ENCODE measurements at places on chromosomes 4 and X.
A peak's percentile ranks its signal among the peaks of the same experiment; 100 is the strongest.

GRCh38 chr4:109079731-109080130 is 222.7 kb downstream of the COL25A1 start:
- DNase-seq, result no peak

DNA sequence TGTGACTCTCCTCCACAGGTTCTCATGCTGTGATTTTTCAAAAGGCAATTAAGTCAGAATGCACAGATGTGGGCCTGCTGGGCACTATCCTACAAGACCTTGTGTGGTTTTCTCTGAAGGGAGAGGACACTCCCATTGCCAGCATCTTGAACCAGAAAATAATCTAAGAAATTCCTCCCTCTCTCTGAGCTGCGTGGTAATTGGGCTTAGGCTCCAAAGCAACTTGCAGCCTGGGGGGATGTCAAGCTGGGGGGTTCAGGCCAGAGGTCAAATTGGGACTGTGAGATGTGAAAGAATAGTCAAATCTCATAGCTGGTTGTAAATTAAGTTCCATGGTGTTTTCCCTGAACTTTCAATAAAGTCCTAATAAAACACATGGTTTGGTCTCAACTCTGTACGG is 350.6 kb upstream of the SLC7A11 start:
- DNase-seq, result no peak

- no peak for DNase-seq
Measured at GRCh38 chrX:147846676-147847075, 65.0 kb upstream of the FMR1 start.

- DNase-seq, result no peak
Measured at GRCh38 chr4:43709443-43709842, 739.2 kb downstream of the KCTD8 start.

DNA sequence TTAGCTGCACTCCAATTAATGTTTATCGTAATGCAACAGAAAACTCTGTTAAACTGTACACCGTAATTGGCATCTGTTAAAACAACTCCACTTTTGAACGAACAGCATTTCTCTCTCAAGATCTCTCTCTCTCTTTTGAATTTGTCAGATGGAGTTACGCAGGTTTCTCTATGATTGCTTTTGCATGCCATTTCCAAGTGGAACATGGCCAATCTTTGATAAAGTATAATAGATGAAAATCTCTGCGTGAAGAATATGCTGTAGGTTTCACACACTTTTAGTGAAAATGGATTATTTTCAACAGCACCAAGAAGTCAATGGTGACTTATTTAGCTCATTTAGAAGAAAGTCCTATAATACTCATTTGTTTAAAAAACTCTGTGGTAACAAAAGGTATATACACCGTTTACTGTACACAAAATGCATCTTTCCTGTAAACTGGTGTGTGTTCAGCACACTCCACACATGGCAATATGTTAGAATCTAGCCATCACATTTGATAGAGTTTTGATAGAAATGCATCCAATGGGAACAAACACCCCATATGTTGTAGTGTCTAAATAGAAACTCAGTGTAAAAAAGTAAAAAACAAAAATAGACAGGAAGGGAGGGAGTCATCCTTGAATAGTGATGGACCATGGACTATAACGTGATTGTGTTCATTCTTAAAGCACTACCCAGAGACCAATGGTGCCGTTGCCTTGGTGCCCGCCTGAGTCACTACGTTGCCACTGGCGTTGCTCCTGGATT is 5.8 kb upstream of the FGFBP2 start:
- DNase-seq, result no peak

DNA sequence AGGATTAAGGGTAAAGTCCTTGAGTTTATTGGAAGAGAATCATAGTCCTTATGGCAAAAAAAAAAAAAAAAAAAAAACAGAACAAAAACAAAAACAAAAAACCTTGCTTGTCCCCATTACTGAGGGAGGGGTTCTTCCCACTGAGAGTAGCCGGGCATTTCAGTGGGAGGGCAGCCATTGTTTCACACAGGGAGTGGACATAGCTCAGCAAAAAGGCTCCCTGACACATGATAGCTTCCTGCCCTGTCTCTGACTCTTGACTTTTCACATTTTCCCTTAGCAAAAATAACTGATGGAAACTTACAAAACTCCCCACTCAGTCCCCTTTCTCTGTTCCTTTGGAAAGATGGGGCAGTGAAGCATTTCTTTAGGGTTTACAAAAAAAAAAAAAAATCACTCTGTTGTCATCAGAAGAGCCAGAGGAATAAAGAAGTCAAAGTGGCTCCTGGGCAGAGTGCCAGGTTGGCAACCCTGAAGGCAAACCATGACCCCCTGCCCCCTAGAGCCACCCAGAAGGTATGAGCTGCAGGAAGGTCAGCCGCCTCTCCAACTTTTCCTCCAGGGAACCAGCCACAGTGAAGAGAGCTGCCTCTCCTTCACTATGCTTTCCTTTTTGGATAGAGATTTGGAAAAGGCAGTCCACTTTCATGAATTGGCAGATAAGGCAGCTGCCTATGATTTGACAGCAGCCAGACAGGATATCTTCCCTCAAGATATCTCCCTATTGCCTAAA is 170.6 kb downstream of the KDR start:
- DNase-seq, result no peak

DNA sequence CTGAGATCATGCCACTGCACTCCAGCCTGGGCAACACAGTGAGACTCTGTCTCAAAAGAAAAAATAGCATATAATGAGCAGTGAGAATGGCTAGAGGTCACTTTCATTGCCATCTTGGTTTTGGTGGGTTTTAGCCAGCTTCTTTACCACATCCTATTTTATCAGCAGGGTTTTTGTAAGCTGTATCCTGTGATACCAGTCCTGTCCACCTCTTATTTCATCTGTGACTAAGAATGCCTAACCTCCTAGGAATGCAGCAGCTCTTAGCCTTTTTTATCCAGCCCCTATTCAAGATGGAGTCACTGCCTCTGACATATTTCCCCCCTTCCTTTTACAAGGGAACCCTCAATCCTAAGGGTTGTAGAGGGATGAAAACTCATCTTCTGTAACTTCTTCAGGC is 26.1 kb upstream of the IGFBP7 start:
- DNase-seq, result no peak

DNA sequence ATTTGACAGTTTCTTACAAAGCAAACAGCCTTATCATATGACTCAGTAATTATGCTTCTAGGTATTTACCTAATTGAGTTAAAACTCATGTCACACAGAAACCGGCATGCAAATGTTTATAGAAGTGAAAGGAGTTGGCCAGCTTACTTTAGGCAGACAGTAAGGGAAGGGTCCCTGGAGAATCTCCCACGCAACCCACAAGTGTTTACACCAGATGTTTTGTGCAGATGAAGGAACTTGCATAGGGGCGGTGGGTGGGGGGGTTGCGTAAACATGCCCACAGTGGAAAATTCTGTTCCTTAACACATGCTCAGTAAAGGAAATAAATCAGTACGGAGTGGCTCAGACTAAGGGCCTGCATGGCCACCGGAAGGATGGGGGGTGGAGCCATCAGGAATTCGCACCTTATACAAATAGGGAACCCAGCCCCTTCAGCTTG is 330.5 kb upstream of the AADAT start:
- no peak for DNase-seq

DNA sequence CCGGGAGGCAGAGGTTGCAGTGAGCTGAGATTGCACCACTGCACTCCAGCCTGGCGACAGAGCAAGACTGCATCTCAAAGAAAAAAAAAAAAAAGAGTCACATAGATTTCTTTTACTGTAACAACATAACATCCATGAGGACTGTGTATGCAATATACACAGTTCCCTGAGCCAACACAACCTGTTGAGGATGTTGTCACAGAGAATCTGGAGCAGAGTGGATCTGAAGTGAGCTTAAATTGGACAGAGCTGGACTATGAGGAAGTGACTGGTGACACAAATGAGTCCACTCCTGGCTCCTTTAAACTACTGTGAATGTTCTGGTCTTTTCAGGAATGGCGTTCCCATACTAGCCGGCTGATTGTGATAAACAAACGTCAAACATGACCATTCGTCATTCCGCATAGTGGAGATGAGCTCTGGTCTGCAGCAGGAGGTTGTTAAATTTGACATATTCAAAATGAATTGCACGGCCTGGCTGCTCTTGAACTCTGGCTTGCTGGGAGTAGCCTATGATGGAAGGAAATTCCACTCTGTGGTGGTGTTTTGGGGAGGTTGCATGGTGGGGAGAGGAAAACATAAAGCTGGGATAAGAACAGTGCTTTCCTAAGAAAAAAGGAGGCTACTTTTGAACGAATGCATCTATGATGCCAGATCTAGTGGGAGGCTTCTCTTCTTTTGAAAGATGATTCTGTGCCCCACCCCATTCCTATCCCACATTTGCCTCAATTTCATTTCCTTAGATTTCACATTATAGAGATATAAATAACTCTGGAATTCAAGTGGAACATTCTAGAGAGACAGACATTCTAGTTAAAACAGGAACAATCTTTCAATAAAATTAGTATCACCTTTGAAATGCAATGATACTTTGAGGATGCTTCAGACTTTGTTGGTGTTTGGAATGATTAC is 149.5 kb downstream of the SHROOM3 start:
- no peak for DNase-seq

DNA sequence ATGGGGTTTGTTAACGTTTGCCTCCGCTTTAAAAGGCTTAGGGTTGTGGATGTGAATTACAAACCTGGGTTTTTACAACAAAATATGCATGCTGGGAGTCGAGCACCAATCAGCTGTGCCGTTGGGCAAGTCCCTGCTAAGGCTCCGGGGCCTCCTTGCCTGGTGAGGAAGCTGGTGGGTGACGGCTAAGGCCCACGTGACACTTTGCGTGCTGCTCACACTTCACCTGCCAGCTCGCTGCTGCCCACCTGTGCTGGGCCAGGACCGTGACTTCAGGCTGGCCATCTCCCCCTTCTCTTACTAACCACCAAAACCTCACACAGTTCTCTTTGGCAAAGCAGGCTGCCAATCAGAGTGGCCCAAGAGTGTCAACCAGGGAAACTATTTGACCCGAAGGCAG is 178.3 kb downstream of the AFAP1 start:
- no peak for DNase-seq

DNA sequence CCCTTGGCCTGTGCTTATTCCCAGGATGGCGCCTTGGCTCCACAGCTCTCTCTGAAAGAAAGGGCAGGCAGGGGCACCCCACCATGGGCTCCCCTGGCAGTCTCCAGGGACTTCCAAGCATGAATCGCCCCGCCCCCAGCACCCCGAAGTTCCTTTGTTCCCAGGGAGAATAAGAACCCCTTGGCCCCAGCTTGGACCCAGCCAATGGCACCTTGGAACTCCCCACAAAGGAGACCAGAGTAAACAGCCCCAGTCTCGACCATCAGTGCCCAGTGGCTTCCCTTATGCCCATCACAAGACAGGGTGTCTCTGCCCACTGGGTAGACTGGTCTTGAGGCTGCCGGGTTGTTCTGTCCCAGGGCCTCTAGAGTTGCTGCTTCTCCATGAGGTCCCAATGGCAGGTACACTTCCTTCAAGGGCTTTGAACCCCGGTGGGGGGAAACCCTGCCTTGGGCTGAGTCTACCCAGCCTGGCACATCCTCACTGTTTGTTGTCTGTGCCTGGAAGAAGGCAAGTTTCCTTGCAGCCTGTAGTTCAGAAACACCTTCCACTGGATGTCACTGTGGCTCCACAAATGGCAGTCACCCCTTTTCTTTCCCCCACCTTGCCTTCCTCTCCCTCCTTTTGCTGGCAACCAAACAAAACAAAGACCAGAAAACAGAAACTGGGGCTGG is 30.8 kb downstream of the NBDY start:
- no peak for DNase-seq

- DNase-seq, result no peak
Measured at GRCh38 chrX:2549876-2550275, 49.1 kb upstream of the DHRSX start.

GRCh38 chr4:149194061-149194460 is 621.6 kb downstream of the IQCM start:
- DNase-seq, result no peak

GRCh38 chr4:73788411-73788810 is 48.0 kb downstream of the CXCL8 start:
- DNase-seq, result no peak

- DNase-seq, result no peak
Measured at GRCh38 chr4:8015512-8015911, 75.9 kb upstream of the AFAP1 start.

DNA sequence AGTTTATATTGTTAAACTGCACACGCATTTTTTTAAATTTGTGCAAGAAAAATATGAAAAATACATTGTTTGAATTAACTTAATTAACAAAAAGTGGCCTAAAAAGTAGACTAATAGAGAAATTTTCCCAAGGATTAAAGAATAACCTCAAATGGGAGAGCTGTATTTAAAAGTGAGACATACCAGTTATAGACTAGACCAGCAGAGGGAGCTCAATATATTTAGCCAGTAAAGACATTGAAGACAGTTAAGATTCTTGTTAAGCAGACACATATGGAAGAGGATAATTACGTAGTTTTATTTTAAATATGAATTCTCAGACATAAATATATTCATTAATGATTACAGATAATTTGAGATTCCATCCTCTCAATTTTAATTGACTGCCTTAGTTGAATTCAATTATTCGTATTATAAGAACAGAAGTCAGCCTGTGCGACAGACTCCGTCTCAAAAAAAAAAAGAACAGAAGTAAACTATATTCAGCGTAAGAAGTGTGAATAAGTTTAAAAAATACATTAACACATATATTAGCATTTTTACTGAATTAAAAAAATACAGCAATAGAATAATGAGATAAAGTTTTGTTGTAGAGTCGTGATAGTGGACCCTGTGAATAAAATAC is 64.8 kb downstream of the GLRA3 start:
- DNase-seq, result peak; percentile 49

DNA sequence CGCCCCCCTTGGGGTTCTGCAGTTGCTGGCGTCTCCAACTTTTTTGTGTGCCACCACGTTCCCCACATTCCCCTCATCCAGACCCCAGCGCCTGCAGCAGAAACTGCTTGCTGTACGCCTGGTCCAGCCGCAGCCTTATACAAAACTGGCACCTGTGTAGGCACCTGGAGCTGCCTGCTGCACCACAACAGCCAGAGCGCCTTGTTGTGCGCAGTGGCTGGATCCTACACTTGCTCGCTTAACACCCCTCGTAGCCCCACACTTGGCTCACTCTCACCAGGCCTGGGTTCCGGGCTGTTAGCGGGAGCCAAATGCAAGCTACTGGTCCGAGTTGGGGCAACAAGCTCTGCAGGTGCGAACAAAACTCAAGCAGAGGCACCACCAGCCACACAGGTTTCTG is 136.8 kb downstream of the TECRL start:
- no peak for DNase-seq

GRCh38 chrX:46375831-46376230 is 169.4 kb downstream of the ZNF674 start:
- no peak for DNase-seq

DNA sequence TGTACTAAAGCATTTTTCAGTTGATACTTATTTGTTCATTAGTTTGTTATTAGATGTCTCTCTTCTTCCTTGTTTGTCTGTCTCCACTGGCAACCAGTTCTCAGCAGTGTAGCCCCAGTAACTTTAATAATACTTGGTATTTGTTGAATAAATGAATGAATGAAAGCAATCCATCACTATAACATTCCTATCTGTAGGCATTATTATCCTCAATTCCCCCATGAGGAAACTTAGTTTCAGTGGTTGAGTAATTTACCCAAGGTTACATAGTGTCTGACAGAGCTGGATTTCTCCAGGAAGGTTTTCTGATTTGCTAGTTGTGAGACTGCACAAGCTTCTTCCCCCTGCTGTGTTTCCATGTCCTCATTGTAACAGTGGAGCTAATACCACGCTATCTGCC is 27.8 kb upstream of the MAOB start:
- no peak for DNase-seq

- DNase-seq, result no peak
Measured at GRCh38 chrX:12824944-12825343, 33.7 kb downstream of the PRPS2 start.

- peak; percentile 41 for DNase-seq
Measured at GRCh38 chr4:105520819-105521790, 31.3 kb upstream of the ARHGEF38 start.

GRCh38 chr4:146975527-146975926 is 29.9 kb upstream of the TTC29 start:
- DNase-seq, result no peak

Data from RPMI8226 (cell line).